ENCODE measurements at places on chromosomes 13 and 19.
A peak's percentile ranks its signal among the peaks of the same experiment; 100 is the strongest.

DNA sequence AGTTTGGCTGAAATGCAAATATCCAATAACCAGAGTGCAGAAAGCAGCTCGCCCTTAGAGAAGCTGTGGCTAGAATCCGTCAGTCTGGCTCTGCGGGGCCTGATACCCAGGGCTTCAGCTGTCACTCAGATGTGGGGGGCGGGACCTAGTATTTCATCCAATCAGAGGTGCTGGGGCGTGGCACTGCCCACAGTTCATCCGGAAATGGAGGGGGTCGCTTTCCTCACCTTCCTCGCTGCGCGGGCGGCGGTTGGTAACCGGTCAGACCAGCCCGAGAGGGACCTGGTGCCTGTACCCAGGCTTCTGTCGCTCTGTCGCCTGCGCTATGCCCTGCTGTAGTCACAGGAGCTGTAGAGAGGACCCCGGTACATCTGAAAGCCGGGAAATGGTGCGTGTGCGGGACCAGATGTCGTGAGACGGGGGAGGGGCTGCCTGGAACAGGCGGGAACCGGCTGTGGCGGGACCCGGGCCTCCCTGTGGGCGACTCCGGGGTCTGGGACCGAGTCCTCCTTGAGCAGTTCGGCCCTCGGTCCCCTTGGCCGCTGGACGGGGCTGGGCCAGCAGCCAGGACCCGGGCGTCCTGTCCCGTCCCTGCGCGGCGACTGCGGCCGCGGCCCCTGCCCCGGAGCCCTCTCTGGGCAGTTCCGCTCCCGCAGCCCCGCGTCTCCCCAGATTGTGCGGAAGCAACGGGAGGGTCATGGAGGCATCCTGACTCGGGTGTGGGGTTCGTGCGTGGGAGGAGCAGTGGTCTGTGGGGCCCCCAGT, at the start of gene ZNF700:
Gene ZNF700 (plus strand): TSS at position 222 of the 765 bp plus-strand sequence. CDS start 104 bp downstream, at position 326.
- H3K27ac ChIP-seq = peak within 1 kb of the TSS; percentile 97
- peak within 1 kb of the TSS; percentile 93 for H3K4me3 ChIP-seq
- no peaks in the 10 kb centered on the region for H3K36me3 ChIP-seq
- peak; percentile 86 for DNase-seq
- peaks cover 4% of the 10 kb centered on the region for H3K4me1 ChIP-seq
- no peaks in the 10 kb centered on the region for H3K27me3 ChIP-seq

- DNase-seq = peak; percentile 76
- peaks cover 8% of the 10 kb centered on the region for H3K4me1 ChIP-seq
- no peak overlapping the region for H3K4me3 ChIP-seq
- peak overlapping the region; percentile 67 for H3K27ac ChIP-seq
- H3K27me3 ChIP-seq = no peaks in the 10 kb centered on the region
Observed at GRCh38 chr19:41175801-41176777, 16.9 kb upstream of the CYP2S1 start.

DNA sequence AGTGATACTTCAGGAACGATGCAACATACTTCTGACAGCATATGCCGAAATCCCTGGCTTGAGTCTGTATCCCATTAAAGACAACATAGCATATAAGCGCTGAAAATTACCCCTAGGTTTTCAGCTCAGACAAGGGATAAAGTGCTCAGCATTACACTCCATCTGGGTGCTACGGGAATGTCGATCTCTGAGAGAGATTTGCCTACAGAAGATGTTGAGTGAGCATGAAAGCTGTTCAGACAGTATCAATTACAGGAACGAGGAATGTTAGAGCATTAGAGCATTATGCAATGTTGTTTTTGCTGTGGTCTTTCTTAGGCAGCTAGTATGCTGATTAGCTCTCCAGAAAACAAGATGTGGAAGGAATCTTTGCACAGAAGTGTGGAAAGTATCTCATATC, 484.5 kb downstream of the LIG4 start:
- H3K4me3 ChIP-seq = no peak overlapping the region
- H3K4me1 ChIP-seq = no peaks in the 10 kb centered on the region
- no peaks in the 10 kb centered on the region for H3K36me3 ChIP-seq
- no peak overlapping the region for H3K27ac ChIP-seq
- no peaks in the 10 kb centered on the region for H3K27me3 ChIP-seq

DNA sequence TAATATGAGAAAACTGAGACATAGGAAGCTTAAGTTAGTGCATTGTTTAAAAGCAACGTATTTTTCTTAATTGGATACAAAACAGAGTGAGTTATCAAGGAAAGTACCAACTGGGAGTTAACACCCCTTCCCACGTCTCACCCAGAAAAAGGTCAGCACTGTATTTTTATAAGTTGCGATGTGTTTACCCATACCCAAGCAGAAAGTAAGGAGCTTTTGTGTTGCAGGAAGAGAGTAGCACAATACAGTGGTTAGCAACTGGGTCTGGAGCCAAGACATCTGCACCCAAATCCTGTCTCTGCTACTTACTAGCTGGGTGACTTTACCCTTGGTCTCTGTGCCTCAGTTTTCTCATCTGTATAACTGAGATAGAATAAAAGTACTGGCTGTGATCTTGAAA, 34.3 kb downstream of the FAM216B start:
- H3K27me3 ChIP-seq = no peaks in the 10 kb centered on the region
- DNase-seq = peak; percentile 31
- peaks cover 18% of the 10 kb centered on the region for H3K4me1 ChIP-seq
- H3K27ac ChIP-seq = no peak overlapping the region
- no peak overlapping the region for H3K4me3 ChIP-seq
- H3K36me3 ChIP-seq = no peaks in the 10 kb centered on the region

DNA sequence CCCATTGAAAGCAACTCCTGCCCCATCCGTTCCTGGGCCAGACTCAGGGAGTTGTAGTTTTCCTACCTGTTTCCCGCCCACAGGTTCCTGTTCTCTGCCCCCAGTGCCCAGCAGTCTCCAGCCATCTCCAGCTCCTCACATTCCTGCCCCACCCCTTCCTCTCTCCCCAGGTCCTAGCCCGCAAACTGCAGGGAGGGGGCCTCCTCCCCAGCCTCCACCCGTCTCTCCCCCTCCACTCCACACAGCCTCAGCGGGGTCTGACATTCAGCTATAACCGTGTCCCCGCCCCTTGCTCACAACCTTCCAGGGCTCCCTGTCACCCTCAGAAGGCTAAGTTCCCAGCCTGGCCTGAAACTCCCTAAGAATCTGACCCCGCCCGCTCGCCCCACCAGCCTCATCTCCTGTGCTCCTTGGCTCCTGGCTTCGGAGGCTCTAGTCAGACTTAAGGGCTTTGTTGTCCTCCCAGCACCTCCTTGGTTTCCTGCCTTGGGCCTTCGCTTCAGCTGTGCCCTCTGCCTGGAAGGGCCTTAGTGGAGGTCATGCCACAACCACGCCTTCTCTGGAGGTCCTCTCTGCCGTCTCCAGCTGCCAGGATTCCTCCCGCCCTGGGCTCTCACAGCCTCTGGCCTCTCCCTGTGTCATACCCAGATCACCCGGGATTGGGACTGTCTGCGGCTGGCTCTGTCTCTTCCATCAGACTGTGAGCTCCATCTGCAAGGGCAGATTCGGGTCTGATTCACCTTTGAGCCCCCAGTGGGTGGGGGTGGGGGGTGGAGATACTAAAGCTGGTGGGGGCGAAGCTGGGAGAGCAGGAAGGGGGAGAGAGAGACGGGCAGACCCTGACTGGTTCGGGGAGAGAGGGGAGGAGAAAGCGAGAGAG, 5.1 kb upstream of the SPACA6 start:
- peak overlapping the region; percentile 97 for H3K27ac ChIP-seq
- H3K36me3 ChIP-seq = peaks cover 3% of the 10 kb centered on the region
- no peaks in the 10 kb centered on the region for H3K27me3 ChIP-seq
- H3K4me1 ChIP-seq = peaks cover 13% of the 10 kb centered on the region
- peak; percentile 44 for DNase-seq

DNA sequence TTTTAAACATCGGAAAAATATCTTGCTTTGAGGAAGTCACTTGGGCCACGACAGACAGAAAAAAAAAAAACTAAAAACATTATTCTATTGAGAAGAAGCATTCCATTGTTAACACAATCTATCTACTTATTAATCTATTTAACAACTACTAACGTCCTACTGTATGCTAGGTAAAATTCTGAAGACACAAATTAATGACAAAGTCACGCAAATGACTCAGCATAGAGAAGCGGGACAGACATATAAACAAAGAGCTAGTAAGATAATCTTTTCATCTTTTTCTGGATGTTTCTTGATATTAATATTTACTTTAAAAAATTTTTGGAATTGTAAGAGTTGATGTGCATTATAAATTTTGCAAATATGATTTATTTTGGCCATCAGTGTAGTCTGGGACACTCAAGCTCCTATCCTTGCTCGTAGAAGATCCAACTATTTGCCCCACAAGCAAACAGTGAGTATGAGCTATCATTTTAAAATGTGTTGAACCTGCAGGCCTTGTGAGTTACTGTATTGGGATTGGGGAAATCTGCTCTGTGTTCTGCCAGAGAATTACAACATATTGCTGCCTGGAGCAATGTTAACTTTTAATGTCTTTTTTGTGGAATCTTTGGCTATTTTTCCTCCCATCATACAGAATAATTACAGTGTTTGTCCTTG, 109.1 kb downstream of the PCDH9 start:
- H3K27ac ChIP-seq = no peak overlapping the region
- H3K36me3 ChIP-seq = no peaks in the 10 kb centered on the region
- DNase-seq = peak; percentile 76
- no peak overlapping the region for H3K4me3 ChIP-seq
- no peaks in the 10 kb centered on the region for H3K27me3 ChIP-seq

DNA sequence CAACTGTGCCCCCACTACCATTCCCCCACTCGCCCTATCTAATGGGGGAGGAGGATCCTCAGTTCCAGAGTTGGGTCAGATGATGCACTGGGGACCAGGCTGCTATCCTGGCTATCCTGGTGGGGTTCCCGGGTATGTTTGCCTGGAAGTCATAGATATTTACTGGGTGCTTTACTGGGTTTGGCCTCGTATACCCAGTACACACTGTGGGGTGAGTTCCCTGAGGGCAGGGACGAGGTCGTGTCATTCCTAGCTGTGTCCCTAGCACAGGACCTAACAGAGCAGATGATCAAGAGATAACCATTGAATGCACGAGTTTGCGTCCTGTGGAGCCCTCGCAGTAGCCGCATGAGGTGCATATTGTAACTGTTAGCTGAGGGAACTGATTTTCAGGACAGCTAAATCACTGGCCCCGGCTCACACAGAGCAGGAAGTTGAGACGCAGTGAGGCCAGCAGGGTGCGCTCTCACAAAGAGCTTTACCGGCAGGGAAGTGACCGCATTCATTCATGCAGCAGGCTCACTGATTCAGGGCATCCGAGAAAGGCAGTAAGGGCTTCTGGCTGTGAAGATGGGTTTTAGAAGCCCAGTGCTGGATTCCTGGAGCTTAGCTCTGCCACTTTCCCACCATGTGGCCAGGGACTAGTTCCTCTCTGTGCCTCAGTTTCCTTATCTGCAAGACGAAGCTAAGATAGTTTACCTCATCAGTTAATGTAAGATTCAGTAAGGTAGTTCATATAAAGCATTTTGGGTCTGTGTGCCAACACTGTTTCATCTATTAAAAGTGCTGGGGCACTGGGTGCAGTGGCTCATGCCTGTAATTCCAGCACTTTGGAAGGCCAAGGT, 6.0 kb downstream of the RUVBL2 start:
- no peak overlapping the region for H3K4me3 ChIP-seq
- peaks cover 2% of the 10 kb centered on the region for H3K4me1 ChIP-seq
- no peaks in the 10 kb centered on the region for H3K27me3 ChIP-seq
- no peak overlapping the region for H3K27ac ChIP-seq

- H3K27ac ChIP-seq = no peak overlapping the region
- DNase-seq = no peak
- no peaks in the 10 kb centered on the region for H3K36me3 ChIP-seq
Observed at GRCh38 chr13:80458543-80458942, 117.6 kb upstream of the SPRY2 start.

- H3K4me1 ChIP-seq = no peaks in the 10 kb centered on the region
- H3K27me3 ChIP-seq = no peaks in the 10 kb centered on the region
- H3K36me3 ChIP-seq = peaks cover 14% of the 10 kb centered on the region
Observed at GRCh38 chr19:7943444-7944176, at the start of gene TIMM44. TIMM44 (minus strand) TSS chr19:7943666; CDS start chr19:7943651, 15 bp downstream.

- H3K36me3 ChIP-seq = no peaks in the 10 kb centered on the region
- no peak overlapping the region for H3K4me3 ChIP-seq
- no peak for DNase-seq
- H3K4me1 ChIP-seq = no peaks in the 10 kb centered on the region
Observed at GRCh38 chr19:831407-832369, 4.1 kb downstream of the AZU1 start.

DNA sequence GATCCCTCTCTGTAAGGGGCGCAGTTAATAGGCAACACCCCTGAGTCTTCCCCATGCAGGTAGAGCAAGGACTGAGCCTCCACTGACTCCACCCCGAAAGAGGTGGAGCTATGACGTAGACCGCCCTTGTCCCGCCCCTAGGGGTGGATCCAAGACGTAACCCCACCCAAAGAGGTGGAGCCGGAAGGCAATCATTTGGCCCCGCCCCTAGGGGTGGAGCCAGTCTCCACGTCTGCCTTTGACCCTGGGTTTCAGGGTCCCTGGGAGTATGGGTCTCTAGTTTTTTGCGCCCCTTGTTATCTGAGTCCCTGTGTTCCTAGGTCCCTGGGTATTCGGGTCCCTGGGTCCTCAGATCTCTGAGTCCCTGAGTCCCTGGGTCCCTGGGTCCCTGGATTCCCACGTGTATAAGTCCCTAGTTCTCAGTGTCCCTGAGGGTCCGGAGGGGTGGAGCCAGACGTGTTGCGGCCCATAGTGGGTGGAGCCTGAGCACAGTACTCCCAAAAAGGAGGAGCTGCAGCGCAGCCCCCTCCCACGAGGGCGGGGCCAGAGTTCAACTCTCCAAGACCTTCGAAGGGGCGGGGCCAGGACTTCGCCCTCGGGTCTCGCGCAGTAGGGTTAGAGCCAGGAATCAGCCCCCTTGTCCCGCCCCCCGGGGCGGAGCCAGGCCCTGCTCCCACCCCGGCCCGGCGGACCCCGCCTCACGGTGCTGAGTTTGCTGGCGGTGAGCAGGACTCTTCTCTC, 5.3 kb downstream of the DENND1C start:
- H3K36me3 ChIP-seq = no peaks in the 10 kb centered on the region
- 0 out of 2 replicates have a peak overlapping the region, but pooled peaks have one; percentile 24 for H3K4me3 ChIP-seq
- H3K27me3 ChIP-seq = peaks cover 12% of the 10 kb centered on the region

- peaks cover 17% of the 10 kb centered on the region for H3K27me3 ChIP-seq
- DNase-seq = no peak
- no peak overlapping the region for H3K4me3 ChIP-seq
Observed at GRCh38 chr19:16764793-16765433, 45.3 kb downstream of the NWD1 start.

DNA sequence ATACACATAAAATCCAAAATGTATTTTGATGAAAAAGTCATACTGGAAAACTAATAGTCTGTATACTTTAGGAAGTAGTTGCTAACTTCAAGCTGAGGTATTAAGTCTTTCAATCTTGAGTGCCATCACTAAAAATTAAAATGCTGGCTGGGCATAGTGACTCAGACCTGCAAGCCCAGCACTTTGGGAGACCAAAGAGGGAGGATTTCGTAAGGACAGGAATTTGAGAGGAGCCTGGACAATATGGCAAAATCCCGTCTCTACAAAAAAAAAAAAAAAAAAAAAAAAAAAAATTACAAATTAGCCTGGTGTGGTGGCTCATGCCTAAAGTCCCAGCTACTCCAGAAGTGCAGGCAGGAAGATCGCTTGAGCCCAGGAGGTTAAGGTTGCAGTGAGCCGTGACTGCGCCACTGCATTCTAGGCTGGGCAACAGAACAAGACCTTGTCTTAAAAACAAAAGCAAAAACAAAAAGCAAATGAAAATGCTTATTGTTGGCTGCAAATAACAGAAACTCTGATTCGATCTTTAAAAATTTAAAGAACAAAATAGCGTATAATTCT, 1994.2 kb upstream of the PCDH20 start:
- no peak overlapping the region for H3K27ac ChIP-seq
- no peaks in the 10 kb centered on the region for H3K27me3 ChIP-seq
- H3K4me3 ChIP-seq = no peak overlapping the region
- no peak for DNase-seq
